Stimulated activated CD8-positive, alpha-beta memory T cell treated with anti-CD3 and anti-CD28 coated beads, Interleukin-4, amount 100 ng/mL, for 4 hours (primary cell): ENCODE measurements at places on chromosomes 1 and 21.

DNA sequence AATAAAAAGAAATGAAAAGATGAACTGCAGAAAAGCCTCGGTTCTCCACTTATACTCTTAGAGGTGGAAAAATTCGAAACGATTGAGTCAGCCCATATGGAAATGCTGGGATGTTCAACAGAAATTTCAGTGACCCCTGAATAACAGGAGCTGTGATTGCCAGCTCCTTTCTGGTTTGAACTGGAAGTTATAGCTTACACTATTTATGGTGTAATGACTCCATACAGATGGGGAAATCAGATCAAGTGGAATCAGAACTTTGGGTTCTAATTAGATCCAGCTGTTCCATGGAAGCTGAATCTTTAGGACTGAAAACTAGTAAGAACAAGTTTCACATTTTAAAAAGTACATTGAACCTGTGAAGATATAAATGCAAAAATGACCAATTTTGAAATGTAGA lies 569.3 kb upstream of the ZRANB2 start:
- DNase-seq, result no peak

- no peak for DNase-seq
Measured at GRCh38 chr1:45684402-45684801, 1.9 kb downstream of the GPBP1L1 start.

DNA sequence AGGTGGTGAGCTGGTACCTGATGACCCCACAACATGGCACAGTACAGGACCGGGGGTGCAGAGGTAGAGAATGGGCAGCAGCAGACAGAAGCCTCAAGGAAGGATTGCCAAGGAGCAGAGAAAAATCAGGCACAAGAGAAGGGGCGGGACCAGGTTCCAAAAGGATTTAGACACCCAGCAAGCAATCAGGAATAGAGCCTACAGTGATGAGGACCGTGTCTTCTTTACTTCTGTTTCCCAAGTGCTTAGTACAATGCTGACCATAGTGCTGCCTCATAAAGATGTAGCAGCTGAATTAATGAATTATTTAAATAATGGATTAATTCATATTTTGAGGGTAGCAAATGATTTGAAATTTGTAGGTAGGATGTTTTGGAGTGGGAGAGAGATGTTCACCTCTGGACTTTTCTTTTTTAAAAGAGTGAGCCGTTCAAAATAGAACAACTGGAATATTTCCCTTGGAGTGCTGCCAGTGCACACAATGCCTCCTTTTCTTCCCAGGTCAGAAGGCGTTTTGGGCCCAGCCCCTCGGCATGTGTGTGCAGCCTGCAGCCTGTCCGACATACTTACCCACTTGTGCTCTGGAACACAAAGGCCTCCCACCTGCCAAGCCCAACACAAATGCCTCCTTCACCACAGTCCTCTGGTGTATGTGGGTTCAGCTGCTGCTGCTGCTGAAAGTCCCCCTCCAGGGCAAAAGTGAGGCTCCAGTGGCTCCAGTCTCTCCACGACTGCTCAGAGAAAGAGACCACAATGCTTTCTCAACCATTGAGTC lies 19.6 kb downstream of the KANK4 start:
- no peak for DNase-seq

DNA sequence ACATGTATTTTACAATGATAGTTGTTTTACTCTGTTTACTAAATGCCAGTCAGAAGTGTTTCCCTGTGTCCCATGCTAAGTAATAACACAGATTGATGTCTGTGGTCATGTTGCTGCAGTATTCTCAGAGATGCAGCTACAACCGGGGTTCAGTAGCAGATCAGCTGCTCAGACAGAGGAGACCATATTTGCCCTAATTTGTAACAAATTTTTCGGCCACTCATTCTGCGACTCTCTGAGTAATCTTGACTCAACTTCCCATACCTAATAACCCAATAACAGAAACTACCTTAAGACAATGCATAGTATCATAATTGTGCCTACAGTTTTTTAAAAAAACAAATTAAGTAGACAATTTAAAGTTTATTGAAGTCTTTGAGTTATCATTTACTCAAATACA lies 32.6 kb downstream of the NIBAN1 start:
- DNase-seq, result no peak

DNA sequence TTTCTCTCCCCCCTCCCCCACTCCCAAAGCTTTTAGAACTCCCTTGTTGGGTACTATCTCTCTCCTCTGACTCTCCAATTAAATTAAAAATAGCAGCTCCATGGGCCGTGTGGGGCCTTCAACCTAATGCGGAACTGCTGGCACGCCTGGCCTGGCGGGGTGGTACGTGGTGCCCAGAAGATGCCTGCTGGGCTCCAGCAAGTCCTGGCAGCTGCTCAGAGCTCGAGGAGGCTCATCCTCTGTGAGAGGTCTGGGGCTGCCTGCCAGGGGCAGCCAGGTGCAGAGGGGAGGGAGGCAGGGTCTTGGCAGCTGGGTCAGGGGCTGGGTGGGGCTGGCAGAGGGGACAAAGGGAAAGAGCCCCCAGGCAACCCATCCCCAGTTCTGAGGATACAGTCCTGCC lies 74.4 kb downstream of the ACTL8 start:
- no peak for DNase-seq

DNA sequence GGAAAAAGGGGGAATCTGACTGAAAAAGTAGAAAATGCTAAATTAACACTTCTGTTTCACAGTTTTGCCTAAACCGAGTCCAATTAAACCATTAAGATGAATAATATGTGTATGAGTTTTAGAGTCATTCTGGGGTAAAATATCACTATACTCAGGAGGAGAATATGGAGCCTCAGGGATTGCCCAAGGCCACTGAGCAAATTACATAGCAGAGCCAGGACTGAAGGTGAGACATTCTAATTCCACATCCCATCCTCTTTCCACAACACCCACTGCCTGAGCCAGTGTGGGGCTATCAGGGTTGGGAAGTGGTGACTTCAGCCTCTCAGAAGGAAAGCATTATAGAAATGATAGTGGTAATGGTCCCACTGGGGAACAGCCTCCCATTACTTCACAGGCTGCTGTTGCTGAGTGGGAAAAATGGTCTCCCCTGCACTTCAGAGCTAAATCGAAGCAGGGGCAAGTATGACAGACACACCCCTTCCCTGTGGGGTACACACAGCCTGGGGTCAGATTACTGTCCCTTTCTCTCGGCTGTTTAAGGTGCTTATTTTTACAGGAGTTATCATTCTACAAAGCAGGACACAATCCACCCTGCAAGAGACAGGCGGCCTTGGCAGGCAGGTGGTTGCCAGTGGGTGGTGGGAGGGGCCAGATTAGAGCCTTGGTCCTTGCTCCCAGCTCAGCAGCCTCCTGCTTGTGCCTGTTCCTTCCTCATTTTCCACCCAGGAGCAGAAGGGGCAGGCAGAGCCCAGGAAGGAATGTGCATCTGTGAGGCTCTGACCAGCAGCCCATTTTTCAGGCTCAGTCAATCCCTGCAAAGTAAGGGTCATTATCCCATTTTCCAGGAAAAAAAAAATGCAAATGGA lies 9.5 kb upstream of the BCAR3 start:
- DNase-seq, result no peak

GRCh38 chr1:117959364-117959763 lies 29.8 kb downstream of the WDR3 start:
- no peak for DNase-seq

GRCh38 chr1:244062156-244062725 lies 11.2 kb downstream of the ZBTB18 start:
- no peak for DNase-seq

GRCh38 chr1:200659269-200659668 lies 10.4 kb downstream of the DDX59 start:
- no peak for DNase-seq

DNA sequence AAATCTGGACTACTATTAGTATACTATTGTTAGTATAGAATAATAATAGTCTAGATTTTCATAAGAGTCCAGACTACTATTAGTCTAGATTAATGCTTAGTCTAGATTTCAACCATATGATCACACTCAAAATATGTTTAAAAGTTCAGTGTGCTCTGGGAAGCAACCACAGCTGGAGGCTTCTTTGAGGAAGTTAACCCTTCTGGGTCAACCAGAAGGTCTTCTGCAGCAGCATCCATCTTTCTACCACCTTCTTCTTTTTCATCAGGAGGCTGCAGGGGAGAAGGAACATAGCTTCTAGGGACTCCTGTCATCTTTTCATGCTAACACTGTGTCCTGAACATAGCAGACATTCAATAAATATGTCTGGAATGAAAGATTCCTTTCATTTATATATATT lies 51.2 kb upstream of the DNAJC6 start:
- DNase-seq, result no peak

GRCh38 chr1:234536741-234537140 lies 57.8 kb upstream of the TARBP1 start:
- DNase-seq, result no peak

- DNase-seq, result no peak
Measured at GRCh38 chr1:171389171-171389570, 75.2 kb downstream of the FMO4 start.

- DNase-seq, result no peak
Measured at GRCh38 chr1:15329104-15329820, 80.4 kb upstream of the EFHD2 start.

DNA sequence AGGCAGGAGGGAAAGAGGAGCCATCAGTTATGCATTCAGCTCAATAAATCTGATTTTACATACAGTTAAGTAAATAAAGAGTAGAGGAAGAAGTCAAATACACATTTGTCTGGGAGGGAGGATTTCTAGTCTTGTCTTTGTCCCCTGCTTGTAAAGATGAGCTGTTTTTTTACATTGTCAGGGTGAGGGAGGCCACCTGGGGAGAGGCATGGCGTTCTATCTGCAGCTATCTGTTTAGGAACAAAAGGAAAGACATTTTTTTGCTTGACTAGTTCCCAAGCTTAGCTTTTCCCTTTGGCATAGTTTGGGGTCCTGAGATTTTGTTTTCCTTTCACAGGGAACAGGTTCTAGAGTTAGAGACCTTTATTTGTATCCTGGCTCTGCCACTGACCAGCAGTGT lies 14.9 kb downstream of the RAD54L start:
- no peak for DNase-seq

DNA sequence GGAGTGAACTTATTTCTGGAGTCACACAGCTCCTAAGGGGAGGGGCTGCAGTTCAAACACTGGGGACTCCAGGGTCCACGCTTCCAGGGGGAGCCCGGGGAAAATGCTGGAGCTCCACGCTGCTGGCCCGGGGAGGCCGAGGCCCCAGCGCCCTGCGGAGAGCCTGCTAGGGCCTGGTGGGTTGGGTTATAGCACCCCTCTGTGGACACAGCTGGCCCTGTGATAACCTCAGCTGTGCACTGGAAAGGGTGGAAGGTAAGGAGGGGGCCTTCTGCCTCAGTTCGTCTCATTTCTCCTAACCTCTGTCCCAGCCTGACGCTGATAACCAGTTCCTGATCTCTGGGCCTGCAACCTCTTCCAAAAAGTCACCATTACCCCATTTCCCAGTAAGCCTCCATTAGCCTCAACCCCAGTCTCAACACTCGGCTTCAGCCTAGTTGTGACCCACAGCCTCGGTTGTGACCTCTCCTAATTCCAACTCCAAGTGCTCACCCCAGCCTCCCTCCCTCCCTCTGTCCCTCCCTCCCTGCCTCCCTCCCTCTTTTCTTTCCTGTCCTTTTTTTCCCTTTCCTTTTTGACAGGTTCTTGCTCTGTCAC lies 7.1 kb downstream of the NBL1 start:
- no peak for DNase-seq

DNA sequence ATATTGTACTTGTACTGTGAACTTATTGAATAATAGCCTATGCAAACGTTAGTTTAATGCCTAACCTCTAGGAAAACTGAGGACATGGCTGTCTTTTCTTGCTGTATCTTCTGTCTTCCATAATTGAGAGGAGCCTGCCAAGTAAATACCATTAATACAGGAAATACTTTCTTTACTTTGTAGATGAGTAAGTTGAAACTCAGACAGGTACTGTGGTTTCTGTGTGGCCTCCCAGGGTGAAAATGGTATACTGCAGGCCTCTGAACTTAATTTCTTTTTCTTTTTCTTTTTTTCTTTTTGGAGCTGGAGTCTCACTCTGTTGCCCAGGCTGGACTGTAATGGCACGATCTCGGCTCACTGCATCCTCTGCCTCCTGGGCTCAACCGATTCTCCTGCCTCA lies 208.8 kb upstream of the ADGRL4 start:
- DNase-seq, result no peak

DNA sequence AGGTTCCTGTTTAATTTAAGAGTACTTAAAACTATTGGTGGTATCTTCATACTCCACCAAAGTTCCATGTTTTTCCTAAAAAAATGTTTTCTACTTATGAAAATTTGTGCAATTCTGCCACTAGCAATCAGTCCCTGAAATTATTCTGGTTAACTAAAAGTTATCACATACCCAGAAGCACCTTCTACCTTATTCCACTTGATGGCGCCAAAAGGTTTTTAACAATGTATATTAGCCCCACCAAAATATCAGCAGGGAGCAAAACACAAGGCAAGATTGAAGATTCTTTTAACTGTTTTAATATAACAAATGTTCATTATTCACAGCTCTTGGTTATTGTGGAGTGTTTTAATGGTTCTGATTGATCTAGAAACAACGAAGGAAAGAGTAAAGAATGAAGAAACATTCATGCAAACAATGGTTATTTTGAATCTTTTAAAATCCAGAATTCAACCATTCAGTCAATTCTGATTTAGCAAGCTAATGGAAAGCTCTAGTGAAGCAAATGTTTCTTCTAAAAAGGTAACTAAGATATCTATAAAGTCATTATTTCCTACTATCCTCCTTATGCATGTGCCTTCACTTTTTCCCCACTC lies 67.2 kb downstream of the TTLL7 start:
- no peak for DNase-seq

GRCh38 chr1:160197231-160197630 lies 6.9 kb downstream of the CASQ1 start:
- DNase-seq, result no peak

- no peak for DNase-seq
Measured at GRCh38 chr21:21897275-21897883, 899.2 kb downstream of the NCAM2 start.

GRCh38 chr1:26961826-26962225 lies 1.6 kb upstream of the KDF1 start:
- no peak for DNase-seq

DNA sequence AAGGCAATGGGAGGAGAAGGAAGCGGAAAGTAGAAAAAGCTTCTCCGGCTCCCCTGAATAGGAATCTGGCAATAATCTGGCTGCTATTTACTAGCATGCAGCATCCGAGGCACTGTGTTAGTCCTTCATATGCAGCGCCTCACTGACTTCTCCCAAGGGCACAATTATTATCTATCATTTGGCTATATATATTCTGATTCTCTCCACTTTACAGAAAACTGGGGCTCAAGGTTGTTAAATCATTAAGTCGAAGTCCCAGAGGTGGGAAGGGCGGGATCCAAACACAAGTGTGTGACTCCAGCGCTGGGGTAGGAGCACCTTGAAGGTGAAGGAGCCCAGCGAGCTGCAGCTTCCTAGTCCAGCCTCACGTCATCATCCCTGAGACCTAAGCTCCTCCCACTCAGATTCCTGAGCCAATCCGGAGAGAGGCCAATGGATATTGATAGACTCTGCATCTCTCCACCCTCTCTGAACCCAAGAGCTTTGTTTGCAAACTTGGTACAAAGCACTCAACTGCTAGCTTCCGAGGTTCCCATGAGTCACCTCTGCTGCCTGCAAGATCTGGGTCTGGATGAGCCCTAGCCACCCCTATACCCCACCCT lies 16.6 kb upstream of the EYA3 start:
- DNase-seq, result no peak

GRCh38 chr21:42250422-42251403 lies 31.8 kb downstream of the ABCG1 start:
- DNase-seq, result no peak

GRCh38 chr1:159646687-159647086 lies 59.1 kb downstream of the APCS start:
- DNase-seq, result no peak
